ENCODE measurements at places on chromosomes 16 and 17.

- no peak for DNase-seq
Observed at GRCh38 chr16:50165473-50165872, 12.4 kb downstream of the TENT4B start.

GRCh38 chr17:2347805-2348685 lies 10.7 kb downstream of the SGSM2 start:
- DNase-seq: peak; percentile 93

DNA sequence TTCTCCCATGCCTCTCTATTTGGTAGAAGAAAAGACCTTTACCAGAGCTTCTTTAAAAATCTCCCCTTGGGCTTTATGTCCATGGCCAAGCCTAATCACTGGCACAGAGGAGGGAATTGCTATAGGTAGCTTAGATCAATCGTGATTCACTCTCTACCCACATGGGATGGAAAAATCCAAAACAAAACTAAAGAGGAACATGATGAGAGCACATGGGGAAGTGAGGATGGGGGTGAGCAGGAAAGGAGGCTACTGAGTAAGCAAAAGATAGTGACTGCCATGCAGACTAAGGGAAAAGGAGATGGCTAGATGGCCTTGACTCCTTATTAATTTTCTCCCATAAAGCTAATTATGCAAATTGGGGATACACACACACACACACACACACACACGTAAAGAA lies 201.2 kb downstream of the HS3ST3A1 start:
- no peak for DNase-seq

DNA sequence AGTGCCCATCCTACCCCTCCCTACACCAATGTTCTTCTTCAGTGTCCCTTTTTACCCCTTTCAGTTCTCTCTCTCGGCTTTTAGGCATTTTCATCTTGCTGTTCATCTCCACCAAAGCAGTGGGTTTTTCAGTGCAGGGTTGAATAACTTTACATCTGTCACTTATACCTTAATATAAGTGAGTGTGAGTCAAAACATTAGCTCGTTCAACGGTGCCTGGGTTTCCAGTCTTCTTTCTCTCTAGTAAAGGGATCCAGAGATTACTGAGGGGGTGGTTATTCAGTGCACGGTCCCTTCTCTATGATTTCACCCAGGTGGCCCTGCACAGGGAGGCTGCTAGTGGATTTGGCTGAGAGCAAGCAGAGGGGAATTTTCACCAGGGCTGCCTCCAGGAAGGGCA lies 210.6 kb upstream of the CDH5 start:
- DNase-seq: no peak

DNA sequence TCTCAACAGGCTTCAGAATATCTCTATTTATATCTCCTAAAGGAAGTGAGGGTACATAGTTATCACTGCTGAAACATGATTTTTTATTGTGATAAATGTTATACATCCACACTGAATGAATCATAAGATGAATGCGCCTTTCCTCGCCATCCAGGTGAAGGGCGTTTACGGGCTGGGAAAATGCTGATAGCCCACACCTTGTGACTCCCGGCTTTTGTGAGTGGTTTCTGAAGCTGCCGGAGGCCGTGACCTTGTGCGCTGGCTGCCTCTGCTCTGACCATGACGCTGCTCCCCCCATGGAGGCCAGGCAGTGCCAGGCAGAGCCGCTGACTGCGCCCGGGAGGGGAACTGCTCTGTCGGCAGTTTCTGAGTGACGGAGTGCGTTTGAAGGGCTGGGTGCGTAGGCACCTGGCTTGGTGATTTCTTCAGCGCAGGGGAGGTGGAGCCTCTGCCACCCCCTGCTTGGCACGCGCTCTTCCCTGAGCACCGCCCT lies 97.2 kb downstream of the RAP1GAP2 start:
- no peak for DNase-seq

GRCh38 chr17:66455060-66455459 lies 152.6 kb downstream of the PRKCA start:
- no peak for DNase-seq

DNA sequence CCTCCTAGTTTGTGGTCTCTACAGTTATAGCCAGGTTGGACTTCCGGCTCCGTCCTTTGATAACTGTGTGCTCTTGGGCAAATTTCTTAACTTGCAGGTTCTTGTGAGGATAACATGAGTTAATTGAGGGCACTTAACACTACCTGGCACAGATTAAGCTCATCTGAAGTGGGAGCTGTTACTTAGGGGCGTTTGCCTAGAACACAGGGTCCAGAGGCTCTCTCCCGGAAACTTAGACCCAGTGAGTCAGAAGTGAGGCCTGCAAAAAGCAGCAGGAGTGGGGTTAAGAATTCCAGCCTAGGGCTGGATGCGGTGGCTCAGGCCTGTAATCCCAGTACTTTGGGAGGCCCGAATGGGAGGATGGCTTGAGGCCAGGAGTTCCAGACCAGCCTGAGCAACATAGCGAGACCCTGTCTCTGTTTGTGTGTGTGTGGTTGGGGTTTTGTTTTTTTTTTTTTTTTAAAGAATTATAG lies 1.4 kb downstream of the MVP start:
- DNase-seq: no peak

DNA sequence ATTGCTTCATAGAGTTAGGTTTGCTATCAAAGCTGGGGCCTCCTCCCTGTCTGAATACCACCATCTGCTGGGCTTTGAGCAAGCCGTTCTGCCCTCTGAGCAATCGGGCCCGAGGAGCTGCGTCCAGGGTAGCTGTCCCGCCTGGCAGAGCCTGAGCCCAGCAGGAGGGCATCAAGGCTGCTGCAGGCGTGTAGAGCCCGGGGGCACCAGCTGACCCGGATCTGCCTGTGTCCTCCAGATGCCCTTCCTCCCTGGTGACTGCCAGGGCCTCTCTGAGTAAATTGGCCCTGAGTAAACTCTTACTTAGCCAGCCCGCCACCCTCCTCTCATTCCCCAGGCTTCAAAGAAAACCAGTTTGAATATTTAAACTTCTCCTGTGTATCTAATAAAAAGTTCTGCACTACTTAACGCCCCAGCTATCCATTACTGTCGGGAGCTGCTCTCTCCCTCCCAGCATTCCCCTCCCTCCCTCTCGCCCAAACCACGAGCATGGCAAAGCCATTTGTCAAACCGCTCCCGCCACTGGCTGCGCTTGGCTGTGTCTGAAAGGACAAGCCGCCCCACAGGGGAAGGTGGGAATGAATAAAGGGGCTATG lies 16.4 kb downstream of the CDK5RAP3 start:
- peak; percentile 77 for DNase-seq

- peak; percentile 50 for DNase-seq
Observed at GRCh38 chr17:20092261-20092867, 83.2 kb downstream of the SPECC1 start.

GRCh38 chr17:67369676-67370075 lies 3.3 kb upstream of the PSMD12 start:
- DNase-seq: no peak

DNA sequence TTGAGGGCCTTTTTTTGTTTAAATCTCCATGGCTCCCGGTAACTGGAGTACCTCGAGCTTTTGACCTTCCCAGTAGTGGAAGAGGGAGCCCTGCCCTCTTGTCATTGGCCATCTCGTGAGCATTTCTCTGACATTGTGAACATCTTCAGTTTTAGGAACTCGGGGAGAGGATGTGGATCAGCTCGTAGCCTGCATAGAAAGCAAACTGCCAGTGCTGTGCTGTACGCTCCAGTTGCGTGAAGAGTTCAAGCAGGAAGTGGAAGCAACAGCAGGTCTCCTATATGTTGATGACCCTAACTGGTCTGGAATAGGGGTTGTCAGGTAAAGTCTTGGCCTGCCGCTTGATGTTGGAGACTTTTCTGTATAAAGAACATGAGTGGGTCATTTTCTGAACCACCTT lies 24.3 kb downstream of the NTAN1 start:
- no peak for DNase-seq

DNA sequence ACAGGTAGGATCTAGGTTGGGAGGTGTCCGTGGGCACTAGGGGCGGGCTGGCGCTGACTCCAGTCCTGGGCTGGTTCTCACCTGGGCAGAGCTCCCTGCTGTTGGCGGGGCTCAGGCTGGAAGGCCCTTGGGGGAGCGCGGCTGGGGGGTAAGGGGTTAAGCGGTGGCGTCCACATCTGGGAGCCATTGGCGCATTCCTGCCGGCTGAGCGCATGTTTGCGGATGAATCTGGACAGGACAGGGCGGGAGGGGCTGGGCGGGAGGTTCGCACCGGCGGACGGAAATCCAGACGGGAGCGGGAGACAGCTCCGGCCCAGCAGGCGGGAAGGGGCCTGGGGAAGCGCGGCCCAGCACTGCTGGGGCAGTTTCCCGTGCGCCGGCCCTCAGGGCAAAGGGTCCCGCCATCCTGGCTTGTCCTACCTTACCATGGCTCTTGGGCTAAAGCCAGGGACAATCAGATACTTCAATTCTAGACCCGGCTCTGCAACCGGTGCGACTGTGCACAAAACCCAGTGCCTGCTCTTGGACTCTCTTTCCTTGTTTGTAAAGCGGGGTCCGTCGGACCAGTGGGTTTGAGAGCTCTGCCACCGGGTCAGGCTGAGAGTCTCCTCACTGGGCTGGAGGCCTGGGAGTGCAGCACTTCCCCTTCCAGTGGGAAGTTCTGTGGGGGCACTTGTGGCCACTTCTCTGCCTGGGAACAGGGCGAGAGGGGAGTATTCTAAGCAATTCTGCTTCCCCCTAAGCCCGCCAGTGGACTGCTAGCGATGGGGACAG lies 7.8 kb downstream of the RARA start:
- peak; percentile 34 for DNase-seq

- no peak for DNase-seq
Observed at GRCh38 chr16:50491516-50491915, 56.7 kb upstream of the NKD1 start.

- peak; percentile 46 for DNase-seq
Observed at GRCh38 chr16:78640886-78641285, 541.4 kb downstream of the WWOX start.

DNA sequence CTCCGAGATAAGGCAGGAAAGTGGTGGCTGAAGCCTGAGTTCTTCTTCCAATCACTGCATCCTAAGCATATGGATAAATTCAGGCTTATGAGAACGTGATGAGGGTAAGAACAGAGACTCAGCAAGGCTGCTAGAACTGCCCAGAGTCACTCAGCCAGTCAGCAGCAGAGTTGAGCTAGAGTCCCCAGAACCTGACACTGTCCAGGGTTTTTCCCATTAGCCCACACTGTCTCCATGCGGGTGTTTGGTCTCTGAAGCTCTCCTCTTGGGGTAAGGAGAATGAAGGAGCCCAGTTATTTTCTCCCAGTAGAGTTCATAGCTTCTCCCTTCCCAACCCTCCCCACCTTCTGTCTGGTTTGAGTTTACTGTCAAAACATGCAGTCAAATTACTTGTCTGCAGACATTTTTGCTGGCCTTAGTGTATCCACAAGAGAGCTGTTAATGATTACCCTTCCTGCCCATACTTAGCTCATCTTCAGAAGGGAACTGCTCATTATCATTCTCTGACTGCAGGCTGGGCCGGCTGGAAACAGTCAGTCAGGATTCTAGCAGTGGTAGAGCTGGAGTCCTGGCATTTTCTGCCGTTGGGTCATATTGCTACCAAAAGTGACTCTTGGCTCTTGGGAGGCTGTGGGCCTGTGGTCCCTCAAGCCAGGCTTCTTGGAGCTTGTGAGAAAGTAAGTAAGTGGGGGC lies 460.0 kb downstream of the HS3ST3B1 start:
- DNase-seq: no peak

DNA sequence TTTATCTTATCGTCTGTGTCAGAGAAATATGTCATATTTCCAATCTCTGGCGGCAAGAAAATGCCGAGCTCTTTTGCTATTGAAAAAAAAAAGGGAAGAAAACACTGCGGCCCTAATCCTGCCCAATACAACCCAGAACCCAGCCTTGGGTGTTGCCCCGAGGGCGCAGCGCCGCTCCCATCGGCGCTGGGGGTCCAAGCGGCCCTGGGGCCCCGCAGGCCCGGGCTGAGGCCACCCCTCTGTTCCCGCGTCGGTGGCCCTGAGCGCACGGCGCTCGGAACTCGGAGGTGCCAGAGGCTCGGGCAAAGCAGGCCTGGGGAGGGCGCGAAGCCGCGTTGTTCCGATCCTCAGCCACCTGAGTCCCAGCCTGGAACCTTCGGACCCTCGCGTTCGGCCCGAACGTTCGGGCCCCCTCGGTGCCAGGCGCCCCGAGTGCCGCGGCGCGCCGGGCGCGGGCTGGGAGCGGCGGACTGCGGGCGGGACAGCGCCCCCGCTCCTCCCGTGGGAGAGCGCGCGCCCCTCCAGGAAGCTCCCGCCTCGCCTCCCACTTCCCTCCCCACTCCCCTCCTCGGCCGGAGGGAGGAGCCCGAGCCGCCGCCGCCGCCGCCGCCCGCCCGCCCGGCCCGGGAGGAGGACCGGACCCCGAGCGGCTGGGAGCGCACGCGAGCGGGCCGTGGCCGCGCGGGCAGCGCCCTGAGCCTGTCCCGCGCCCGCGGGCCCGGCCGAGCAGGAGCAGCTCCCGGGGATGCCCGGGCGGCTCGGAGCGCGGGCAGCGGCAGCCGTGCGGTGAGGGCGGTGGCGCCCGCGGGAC lies at the start of gene CPNE2:
Gene CPNE2, plus strand, starts transcription at position 609 of the 811 bp plus-strand sequence. CDS start 18,160 bp downstream, outside the sequence.
- peak; percentile 57 for DNase-seq

DNA sequence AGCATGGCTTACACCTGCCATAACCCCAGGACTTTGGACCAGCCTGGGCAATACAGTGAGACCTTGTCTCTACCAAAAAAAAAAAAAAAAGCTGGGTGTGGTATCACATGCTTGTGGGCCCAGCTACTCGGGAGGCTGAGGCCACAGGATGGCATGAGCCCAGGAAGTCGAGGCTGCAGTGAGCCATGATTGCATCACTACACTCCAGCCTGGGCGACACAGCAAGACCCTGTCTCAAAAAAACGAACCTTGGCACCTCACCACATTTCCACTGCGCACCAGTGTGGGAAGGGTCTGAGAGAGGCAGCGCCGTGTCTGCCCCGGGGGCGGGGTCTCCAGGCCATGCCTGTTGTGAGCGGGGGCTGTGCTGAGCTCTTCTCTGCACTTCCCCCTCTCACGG lies 6.3 kb downstream of the ACSF3 start:
- DNase-seq: no peak

DNA sequence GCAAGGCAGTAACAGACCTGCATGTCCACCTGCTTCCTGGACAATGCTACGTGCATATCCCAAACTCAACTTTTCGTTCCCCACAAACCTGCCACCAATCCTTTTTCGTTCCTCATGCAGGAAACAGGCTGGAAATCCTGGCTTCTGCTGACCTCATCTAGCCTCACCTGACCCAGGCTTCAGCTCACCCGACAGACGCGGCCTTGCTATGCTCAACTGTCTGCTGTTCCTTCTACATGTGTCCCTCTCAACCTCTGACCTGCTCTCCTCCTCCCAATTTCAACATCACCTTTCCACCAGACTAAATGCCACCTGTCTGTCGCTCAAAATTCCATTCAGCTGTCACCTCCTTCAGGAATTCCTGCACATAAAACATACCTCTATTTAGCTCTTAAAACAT lies 44.5 kb downstream of the XPO6 start:
- no peak for DNase-seq
